ENCODE measurements at places on chromosomes 16 and 17.
A peak's percentile ranks its signal among the peaks of the same experiment; 100 is the strongest.

- no peak for DNase-seq
Measured at GRCh38 chr17:67675481-67675880, 42.3 kb upstream of the NOL11 start.

DNA sequence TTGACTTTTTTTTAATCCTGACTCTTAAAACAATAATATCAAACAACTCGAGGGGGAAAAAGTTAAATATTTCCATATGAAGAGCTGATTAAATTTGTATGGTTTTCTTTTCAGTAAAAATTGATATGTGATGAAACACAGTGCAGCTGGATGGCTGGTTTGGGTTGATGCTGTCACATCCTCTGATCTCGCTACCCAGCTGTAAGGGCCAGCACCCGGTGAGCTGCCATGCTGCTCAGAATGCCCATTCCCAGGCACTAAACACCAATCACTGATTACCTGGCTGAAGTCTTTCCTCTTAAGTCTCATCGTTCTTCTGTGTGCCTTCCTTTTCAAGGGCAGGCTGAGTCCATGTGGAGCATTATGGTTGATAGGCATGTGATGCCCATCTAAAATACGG, 234.3 kb downstream of the IRX3 start:
- no peak for DNase-seq

DNA sequence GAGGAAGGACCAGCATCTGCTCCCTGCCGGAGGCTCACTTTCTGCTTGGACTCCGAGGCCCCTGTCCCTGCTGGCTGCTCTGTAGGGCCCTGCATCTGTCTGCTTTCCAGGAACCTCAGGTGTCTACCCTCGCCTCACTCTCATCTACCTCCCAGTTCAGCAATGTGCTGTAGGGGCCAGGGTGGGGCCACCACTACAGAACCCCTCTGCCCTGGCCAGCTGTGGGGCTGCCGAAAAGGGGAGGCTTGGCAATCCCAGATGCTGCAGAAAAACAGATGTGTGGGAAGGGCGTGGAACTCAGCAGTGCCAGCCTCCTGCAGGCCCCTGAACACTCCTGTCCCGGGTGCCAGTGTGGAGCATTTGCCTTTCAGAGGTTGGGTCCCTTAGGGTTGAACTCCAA, 80.1 kb upstream of the ZNF469 start:
- no peak for DNase-seq

DNA sequence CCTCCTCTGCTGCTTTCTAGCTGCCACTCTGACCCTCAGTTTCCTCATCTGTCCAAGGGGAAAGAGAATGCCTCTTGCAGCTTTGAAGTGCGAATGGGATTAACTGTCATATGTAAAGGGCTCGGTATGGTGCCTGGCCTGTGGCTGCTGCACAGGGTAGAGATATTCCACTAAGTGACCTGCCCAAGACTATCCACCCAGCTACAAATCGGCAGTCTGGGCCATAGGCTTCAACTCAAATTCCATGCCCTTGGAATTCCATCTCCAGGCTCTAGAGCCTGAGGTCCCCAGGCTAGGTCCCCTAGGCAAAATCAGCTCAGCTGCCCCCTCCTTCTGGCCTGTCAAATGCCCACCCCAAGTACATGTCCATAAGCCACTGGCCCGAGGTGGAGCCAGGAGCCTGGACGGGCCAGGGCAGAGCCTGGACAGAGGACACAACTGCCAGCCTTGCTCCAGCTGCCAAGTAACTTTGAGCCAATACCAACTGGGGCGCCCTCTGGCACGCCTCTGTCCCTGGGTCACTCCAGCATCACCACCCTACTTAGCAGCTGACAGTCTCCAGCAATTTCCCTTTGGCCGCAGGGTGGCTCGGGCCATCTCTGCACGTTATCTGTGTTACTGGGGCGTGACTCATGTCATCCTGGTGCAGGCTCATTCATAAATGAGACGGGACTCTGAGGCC, 57.2 kb downstream of the SDK2 start:
- no peak for DNase-seq

GRCh38 chr17:17106756-17107155, 64.5 kb downstream of the MPRIP start:
- DNase-seq: no peak

- DNase-seq: no peak
Measured at GRCh38 chr16:3479654-3480216, 15.6 kb downstream of the C16orf90 start.

- no peak for DNase-seq
Measured at GRCh38 chr17:8375738-8376259, 705 bp downstream of the KRABD2 start.

- DNase-seq: no peak
Measured at GRCh38 chr17:15096511-15096910, 168.6 kb downstream of the PMP22 start.

GRCh38 chr16:20349615-20350014, 2.9 kb downstream of the UMOD start:
- no peak for DNase-seq

DNA sequence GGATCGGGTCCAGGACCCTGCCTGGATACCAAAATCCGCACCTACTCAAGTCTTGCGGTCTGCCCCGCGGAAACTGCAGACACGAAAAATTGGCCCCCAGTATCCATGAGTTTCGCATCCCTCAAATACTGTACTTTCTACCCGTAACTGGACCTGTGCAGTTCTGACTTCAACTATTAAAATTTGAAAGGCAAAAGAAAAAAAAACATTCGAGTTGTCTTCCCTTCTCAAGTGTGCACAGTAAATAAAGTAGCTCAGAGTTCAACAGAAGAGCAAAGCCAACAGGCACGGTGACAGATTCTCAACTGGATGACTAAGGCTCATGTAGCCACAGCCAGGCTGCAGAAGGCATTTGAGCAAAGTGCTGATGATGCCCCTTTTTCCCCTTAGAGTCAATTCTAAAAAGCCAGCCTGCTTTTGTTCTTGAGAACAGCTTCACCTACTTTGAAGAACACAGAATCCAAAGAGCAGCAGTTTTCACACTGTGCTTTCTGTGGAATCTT, 32.5 kb downstream of the MARF1 start:
- no peak for DNase-seq

DNA sequence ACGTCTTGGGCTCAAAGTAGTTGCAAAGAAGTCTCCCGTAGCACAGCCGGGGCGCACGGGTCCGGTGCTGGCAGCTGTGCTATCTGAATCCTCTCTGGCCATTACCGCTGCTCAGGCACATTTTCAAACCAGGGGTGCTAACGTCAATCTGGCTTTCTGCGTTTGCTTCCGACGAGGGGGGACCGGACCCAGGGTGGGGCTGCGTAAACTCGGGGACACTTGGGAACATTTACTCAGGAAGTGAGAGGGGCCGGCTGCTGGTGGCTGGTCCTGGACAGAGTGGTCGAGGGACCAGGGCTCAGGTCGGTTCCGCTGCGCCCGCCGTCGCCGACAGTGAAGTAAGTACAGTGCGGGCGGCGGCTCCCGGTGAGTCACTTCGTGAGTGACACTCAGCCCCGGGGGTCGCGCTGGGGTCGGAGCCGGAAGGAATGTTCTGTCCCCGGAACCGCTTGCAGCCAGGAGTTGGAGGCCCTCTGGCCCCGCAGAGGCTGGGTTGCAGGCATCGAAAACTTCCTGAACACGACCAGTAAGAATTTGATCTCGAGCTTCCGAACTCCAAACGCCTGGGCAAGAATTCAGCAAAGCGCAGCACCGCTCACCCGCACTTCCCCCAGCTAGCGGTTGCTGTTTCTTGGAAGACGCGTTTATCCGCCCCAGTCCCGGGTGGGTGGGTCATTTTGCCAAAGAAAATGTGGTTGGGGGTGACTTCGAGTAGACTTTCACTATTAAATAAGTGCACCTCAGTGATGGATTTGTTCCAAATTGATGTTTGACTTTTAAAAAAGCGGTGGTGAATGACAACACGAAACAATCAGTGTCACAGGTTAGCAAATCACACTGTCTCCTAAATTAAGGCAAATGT, 1.4 kb upstream of the HS3ST3B1 start:
- peak; percentile 14 for DNase-seq

- DNase-seq: peak; percentile 41
Measured at GRCh38 chr16:57998486-57998885, 2.0 kb downstream of the ZNF319 start.

GRCh38 chr16:915546-915945, 55.2 kb downstream of the LMF1 start:
- DNase-seq: no peak

DNA sequence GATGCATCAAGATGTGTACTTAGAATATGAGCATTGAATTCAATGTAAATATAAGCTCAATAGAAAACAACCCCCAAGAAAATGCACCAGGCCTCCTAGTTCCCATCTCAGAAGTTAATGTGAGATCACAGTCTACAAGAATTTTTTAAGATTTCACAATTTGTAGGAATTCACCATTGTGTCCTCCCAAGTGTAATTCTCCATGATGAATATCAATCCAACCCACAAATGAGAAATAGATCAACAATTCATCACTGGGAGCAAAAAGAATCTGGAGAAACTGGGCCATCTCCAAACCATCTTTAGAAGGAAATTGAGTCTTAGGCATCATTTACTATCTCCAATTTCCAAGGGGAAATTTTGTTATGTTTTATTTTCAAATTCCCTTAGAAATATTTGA, 310.5 kb upstream of the GOT2 start:
- DNase-seq: no peak

DNA sequence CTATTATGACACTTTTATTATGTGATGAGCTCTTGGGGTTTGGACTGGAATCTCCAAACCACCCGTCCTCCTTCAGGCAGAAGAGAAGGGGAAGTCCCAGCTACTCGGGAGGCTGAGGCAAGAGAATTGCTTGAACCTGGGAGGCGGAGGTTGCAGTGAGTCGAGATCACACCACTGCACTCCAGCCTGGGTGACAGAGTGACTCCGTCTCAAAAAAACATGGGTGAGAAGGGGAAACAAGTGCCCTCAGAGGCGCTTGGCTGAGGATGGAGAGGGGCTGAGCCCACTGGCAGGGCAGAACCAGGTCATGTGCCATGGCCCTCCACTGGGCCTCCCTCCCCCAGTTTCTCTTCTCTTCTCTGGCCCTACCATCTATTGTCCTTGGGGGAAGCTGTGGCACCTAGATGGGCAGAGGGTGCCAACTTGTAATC, 120.9 kb upstream of the SMURF2 start:
- DNase-seq: no peak

DNA sequence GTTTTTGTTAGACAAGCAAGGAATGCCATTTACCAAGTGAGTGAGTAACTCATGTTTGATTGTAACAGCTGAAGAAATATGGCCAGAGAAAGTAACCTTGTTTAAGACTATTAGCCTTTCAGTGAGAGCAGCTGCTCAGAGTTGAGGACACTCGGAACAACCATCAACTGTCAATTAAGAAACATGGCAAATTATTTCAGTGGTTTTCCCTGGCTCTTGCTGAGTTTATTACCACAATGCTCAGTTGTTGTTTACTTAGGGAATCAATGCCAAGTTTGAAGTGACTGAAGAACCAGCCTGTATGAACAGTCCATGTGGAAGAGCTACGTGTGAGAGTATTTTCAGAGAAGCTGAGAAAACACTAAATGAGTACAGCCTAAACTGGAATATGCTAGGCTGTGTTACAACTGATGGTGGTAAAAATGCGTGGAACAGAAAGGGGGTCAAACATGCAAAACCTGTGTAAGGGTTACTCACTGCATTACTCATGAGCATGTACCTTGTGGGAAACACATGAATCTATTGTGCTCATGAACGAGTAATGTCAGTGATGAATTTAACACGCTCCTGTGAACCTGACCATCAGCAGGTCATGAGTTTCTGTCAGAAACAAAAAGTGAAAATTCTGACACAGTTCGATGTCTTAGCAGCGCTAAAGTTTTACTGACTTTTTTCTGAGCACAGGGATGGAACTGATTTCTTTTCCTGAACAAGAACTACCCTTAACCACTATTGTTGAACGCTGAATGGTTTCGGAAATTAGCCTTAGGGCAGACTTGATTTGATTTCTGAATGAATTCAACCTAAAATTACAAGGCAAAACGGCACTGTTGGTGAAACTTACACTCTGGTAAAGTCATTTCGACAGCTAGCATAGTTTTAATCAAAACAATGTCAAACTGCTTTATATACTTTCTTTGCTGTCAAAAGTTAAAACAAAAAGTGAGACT, 33.5 kb downstream of the GNA13 start:
- no peak for DNase-seq

DNA sequence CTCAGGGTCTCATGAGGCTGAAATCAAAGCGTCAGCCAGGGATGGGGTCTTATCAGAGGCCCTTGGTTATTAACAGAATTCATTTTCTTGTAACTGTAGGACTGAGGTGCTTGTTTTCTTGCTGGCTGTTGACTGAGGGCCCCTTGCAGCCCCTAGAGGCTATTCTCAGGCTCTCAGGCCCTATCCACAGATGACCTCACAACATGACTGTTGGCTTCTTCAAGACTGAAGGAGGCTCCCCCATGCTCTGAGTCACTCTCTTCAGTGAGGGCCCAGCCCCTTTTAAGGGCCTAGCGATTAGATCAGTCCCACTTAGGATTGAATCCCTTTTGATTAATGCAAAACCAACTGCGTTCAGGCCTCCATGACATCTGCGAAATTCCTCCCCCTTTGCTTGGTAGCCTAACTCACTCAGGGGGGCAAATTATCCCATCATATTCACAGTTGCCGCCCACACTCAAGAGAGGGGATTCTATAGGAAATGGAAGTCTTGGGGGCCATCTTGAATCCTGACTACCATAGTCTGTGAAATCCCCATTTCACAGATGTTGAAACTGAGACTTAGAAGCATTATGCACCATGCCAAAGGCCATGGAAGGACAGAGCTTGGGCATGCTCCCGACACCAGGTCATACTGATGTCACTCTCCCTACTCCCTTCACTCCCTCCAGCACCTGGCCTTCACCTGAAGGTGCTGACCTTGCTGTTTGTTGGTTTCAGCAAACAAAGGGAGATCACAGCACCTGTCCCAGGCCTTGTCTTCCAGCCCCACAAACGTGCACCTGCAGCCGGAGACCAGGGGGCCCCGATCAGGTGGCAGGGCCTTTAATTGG, 592.3 kb downstream of the MAF start:
- DNase-seq: no peak

- peak; percentile 51 for DNase-seq
Measured at GRCh38 chr17:55295411-55296170, 30.8 kb downstream of the HLF start.

DNA sequence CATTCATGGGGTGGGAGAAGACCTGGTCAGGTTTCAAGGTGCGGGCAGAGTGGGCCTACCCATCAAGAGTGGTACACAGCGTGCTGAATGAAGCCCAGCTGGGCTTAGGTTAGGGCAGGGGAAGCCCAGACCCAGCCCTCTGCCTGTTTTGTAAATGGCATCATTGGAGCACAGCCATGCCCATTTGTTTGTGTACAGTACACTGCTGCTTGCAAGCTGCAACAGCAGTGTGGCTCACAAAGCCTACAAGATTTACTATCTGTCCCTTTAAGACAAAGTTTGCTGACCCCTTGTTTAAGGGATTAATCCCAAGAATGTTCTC, 230.1 kb upstream of the TNRC6C start:
- no peak for DNase-seq

- no peak for DNase-seq
Measured at GRCh38 chr17:32802306-32802705, 74.6 kb downstream of the MYO1D start.

DNA sequence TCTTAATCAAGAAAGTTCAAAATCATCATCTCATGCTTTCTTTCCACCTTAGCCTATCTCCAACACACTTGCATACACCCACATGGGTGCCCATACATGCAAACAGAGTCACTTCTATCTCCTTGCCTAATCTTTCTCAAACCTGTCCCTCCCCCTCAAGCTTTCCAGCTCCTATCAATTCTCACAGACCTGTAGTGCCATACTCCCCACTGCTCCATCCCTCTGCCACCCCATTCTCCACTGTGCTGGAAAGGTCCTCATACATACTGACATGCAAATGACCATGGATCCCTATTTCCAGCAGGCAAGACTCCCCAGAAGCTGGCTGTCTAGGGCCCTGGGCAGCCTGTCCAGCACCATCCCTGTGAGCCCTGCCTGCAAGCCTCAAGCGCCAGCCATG, 320.4 kb upstream of the CCL2 start:
- no peak for DNase-seq

GRCh38 chr17:17886726-17887125, 49.9 kb upstream of the SREBF1 start:
- DNase-seq: no peak

All from effector memory CD8-positive, alpha-beta T cell (primary cell).